ENCODE measurements at places on chromosomes 5 and 9. TPM values are rescaled to one million over a fixed set of nuclear protein-coding genes. Genes with fewer than 3 reads are reported as not detected.

Gene WHRN
- total RNA-seq: 5.5 TPM

Gene HMGCS1
- total RNA-seq: 33.7 TPM

Gene TAF11L10
- total RNA-seq: not detected

Gene COL15A1
- total RNA-seq: 73.3 TPM

Gene TOR2A
- 8.6 TPM for total RNA-seq

Gene CLTB
- total RNA-seq: 84.7 TPM

DNA sequence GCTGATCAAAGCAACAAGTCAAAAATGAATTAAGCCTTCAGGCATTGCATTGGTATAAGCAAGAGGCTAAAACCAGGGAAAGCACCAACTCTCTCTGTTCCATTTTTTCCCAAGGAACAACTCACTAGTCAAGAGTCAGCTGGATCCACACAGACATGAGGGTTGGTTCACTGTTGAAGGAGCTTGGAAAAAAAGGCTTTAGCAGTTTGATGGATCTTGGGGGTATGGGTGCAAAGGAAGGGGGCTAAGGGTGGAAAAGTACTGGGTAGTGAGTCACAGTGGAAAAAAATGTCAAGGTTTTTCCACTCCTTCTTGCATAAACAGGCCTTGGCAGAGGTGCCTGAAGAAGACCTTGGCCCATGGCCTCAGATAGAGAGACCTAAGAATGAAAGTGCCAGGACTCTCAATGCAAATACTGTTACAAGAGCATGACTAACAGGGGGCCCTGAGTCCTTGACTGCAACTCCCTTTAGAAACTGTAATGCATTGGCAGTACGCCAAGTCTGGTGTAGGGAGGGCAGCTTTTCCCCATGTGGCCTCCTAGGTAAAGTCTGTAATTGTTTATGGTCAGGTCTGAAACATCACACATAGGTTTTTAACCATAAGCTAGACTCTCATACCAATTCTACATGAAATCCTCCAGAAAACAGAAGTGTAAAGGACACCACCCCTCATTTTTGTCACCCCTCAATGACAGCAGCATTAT, 23.7 kb downstream of the ACTL7A start:
- DNase-seq: no peak

DNA sequence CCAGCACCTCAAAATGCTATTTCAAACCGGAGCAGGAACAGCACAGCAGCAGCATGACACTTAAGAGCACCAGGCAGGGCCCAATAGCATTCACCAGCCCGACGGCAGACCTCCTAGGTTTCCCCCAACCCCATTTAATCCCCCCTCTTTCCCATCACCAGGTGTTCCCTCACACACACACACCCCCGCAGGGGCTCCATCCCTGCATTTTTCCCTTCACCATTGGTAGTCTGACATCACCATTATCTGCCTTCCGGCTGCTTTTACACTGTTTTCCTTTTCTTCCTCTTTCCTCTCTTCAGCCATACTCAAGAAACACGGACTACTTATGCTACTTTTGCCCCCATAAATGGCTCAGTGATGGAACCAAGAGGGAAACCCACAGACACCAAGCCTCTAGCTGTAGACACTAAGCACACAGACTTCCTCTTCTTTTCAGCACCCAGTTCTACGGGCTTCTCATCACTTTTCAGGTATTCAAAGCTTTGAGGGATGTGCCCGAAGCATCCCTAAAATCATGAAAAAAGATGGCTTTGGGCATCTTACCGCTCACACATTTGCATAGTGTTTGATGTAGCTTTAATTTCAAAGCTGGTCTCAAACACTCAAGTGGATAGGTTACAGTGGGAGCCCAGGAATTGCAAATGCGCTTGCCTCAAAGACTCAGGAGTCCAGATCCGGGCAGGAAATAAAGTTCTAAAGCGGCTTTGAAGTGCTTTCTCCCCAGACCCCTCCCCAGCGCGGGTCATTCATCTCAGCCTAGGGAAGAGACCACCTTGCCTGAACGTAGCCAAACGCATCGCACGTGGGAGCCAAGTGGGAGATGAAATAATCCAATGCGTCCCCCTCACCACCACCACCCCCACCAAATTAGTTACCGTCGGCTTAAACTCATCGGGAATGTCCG, 141.5 kb downstream of the TSSK1B start:
- no peak for DNase-seq

DNA sequence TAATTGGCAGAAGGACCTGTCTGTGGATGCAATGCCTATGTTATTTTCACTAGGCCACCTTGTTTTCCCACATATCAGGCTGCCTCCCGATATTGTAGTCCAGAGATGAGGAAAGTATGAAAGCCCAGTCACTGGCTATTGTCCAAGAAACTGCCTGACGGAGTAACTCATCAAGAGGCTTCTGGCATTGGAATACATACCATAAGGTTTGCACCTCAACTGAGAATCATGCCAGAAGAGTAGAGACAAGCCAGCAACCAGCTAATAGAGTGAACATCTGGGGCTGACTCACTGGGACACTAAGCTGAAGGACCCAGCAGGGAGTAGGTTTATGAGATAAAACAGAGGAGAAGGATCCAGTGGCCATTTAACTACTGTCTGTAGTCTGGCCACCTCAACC, 137.2 kb upstream of the FST start:
- no peak for DNase-seq

- DNase-seq: no peak
These were observed 289.9 kb downstream of the SLIT3 start for GRCh38 chr5:169011009-169011408.

GRCh38 chr9:92133949-92134604, 18.9 kb upstream of the SPTLC1 start:
- no peak for DNase-seq

GRCh38 chr9:96071076-96071814, 195.8 kb downstream of the ERCC6L2 start:
- DNase-seq: no peak

All from mesenteric fat pad (tissue), 1 donor.